Head of caudate nucleus (tissue), 42 donors: ENCODE measurements at places on chromosomes 1 and 21.

DNA sequence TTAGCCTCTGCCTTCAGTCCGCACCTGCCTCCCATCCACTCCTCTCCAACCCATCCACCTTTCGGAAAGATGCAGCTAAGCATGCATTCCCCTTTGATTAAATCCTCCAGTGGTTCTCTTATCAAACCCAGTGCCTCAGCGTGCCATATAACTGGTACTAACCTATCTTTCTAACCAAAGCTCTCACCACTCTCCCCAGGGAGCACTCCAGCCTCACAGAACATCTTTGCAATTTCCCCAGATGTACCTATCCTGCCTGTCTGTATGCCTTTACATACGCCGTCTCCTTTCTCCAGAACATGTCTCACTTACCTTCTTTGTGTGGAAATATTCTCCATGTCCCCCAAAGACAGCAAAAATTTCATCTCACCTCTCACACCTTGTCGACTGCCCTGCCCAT, 80.0 kb downstream of the SLC25A24 start:
- no peak for DNase-seq

DNA sequence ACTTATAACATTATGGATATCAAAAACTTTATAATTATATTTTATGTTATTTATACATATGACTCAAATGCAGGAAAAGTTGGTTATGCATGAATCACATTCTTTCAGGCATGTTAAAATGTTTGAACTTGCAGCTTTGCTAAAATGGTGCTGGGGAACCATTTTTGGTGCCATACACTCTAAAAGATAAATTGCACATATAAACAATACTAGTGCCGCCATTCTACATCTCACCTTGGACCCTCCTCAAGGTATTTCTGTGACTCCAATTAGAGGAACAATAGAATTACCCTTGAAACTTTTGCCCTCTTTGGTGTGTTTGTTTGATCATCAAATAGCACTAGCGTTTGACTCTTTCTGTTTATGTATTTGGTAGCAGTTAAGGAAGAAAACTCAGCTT, 997 bp downstream of the PRKACB start:
- no peak for DNase-seq

DNA sequence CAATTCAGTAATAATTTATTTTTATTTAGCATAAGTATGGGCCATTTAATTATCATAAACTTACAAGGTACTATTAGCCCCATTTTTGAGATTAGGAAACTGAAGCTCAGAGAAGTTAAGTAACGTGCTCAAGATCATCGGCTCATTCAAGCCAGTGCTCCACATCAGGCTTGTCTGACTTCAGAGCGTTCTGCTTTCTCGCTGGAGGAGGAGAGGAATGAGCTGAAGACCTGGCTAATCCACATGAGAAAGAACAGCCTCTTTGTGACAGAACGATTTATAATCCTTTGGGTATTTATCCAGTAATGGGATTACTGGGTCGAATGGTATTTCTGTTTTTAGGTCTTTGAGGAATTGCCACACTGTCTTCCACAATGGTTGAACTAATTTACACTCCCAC, 39.7 kb downstream of the DDX20 start:
- no peak for DNase-seq

GRCh38 chr21:23127973-23128372, 2129.8 kb downstream of the NCAM2 start:
- DNase-seq, result no peak

GRCh38 chr1:205827623-205828022, 14.6 kb upstream of the SLC41A1 start:
- no peak for DNase-seq

- no peak for DNase-seq
Measured at GRCh38 chr1:23718482-23718881, 24.8 kb upstream of the ELOA start.
